HFFc6 (cell line): ENCODE measurements at places on chromosomes 7 and 10.

GRCh38 chr7:149552799-149553198 is 55.2 kb upstream of the ZNF746 start:
- H3K36me3 ChIP-seq, result peaks cover 39% of the 10 kb centered on the region
- no peak for DNase-seq
- H3K4me3 ChIP-seq, result no peak overlapping the region
- H3K27me3 ChIP-seq, result no peaks in the 10 kb centered on the region

GRCh38 chr10:32795598-32796183 is 162.3 kb downstream of the ITGB1 start:
- peak; percentile 5 for DNase-seq
- H3K4me3 ChIP-seq, result no peak overlapping the region
- no peak overlapping the region for H3K27ac ChIP-seq
- no peaks in the 10 kb centered on the region for H3K27me3 ChIP-seq
- H3K4me1 ChIP-seq, result peaks cover 8% of the 10 kb centered on the region

DNA sequence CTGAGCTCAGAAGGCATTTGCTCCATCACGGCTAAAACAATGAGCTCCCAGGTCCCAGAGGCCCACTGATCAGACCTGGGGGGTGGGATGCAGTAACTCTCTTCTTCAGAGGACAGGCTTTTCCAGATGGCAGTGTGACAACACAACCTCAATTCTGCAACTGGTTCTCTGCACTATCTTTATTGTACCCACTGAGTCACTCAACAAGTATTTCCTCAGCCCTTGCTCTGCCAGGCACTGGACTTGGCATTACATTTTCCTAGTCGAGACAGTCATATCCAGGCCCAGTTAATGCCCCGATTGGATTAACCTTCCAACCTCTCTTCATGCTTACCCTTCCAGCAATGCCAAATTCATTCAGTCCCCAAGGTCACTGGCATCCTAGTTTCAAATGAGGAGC is 72.6 kb downstream of the JAZF1 start:
- peak overlapping the region; percentile 3; the same call in 1 of the 2 replicates for H3K27ac ChIP-seq
- H3K4me1 ChIP-seq, result peaks cover 72% of the 10 kb centered on the region
- H3K4me3 ChIP-seq, result 0 out of 2 replicates have a peak overlapping the region, but pooled peaks have one; percentile 1
- DNase-seq, result peak; percentile 25

DNA sequence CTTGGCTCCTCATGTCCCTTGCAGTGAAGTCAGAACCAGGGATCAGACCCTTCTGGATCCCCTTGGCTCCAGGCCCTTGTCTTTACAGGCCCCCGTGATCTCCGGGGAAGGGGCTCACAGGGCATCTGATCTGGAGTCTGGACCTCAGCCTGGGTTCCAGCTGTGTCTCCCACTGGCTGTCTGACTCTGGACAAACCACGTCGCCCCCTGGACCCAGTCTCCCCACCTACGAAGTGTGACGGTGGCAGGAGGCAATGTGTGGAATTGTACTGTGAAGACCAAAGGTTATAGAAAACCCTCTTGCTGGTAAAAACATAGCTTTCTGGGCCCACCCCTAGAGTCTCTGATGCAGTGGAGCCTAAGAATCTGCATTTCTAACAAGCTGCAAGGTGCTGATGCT is 15.5 kb upstream of the C10orf71 start:
- H3K4me3 ChIP-seq, result no peak overlapping the region
- H3K36me3 ChIP-seq, result no peaks in the 10 kb centered on the region
- H3K4me1 ChIP-seq, result no peaks in the 10 kb centered on the region
- H3K27me3 ChIP-seq, result peaks cover 60% of the 10 kb centered on the region
- no peak overlapping the region for H3K27ac ChIP-seq
